ENCODE measurements at places on chromosomes 11 and 22.

GRCh38 chr22:18985780-18986179 lies 49.7 kb upstream of the PRODH start:
- DNase-seq: no peak

- DNase-seq: no peak
Measured at GRCh38 chr11:69791276-69792180, 16.4 kb upstream of the FGF4 start.

- DNase-seq: no peak
Measured at GRCh38 chr11:72220696-72221363, 3.7 kb upstream of the INPPL1 start.

GRCh38 chr11:38594895-38595294 lies 1996.9 kb upstream of the RAG2 start:
- no peak for DNase-seq

DNA sequence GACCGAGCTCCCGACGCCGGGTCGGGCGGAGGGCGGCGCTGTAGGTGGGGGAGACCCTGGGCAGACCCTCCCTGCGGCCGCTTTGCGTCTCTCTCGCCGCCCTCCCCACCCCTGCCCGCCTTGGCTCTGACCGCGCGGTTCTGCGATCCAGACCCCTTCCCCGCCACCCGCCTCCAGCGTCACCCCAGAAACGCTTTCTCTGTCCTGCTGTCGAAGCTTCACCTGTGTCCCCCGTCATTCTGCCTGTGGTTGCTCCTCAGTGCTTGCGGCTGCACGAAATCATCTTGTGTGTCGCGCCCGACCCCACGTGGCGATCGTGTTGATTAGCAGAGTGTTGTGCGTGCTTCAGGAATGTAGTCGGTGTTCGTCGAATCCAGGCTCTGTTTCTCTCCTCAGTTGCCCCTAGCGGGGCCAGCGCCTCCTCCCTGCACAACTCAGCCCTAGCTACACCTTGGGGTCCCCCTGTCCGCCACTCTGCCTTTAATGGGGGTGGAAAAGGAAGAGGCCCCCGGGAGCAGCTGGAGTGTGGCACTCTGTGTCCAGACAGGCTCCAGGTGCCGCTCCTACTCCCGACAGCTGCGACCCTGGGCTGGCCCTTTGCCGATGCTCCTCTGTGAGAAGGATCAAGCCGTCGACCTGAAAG lies 851 bp downstream of the PTDSS2 start:
- DNase-seq: peak; percentile 42

GRCh38 chr11:62919898-62920640 lies 1.1 kb downstream of the CHRM1 start:
- DNase-seq: no peak

GRCh38 chr11:96159968-96160367 lies 183.0 kb downstream of the MAML2 start:
- no peak for DNase-seq

DNA sequence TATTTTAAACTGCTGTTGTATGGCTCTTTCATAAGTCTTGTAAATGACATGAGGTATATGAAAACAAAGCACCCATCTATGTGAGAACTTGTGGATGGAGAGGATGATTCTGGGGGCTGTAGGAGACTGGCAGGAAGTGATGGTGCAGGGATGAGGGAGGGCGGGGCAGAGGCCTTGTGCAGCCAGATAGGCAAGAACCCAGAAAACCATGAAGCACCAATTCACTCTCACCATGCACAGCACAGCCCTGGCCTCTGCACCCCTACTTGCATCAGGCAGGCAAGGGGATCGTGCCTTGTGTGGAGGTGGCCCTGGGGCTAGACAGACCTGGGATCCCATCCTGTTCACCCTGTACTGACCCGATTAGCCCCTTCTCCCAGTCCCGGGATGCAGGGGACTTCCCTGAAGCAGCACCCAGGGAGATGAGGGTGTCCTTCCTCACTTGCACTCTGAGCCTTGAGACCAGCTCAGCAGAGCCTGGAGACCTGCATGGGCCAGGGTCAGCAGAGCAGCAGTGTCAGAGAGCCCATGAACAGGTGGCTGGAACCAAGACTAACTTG lies 85.5 kb downstream of the MORC2 start:
- no peak for DNase-seq

DNA sequence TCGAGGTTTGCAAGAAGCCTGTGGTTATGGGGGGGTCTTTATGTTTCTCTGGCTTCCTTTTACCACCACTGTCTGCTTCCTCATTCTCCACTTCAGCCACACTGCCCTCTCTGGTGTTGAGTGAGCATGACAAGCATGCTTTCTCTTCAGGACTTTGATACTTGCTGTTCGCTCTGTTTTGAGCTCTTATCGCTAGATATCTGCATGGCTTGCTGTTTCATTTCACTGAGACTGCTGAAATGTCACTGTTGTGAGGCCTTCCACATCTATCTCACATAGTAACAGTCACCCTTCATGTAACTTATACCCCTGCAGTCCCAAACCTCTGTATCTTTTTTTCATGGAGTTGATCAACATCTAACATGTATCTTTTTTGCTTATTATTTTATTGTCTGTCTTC lies 59.8 kb downstream of the TMEM135 start:
- DNase-seq: peak; percentile 9

GRCh38 chr22:35657571-35658312 lies 9.5 kb downstream of the APOL6 start:
- DNase-seq: no peak

DNA sequence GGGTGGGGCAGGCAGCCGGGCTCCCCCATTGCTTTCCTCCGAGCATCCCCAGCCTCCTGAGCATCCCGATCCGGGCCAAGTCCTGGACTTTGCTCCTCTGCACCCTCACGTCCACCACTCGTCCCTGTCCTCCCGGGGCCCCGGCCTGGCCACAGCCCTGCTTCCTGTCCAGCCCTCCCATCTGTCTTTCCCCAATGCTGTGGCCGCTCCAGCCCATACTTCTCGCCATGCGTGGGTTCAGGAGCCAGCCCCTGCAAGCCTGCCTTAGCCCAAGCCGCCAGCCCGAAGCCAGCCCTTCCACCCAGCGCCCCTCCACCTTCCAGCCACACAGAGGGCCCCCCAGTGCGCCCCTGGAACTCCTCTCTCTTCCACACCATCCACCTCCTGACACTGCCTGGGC lies 23.8 kb downstream of the MRPL23 start:
- DNase-seq: no peak

- peak; percentile 19 for DNase-seq
Measured at GRCh38 chr22:44723801-44724200, 21.8 kb downstream of the PRR5 start.

- no peak for DNase-seq
Measured at GRCh38 chr11:71979602-71980001, 19.1 kb upstream of the IL18BP start.

DNA sequence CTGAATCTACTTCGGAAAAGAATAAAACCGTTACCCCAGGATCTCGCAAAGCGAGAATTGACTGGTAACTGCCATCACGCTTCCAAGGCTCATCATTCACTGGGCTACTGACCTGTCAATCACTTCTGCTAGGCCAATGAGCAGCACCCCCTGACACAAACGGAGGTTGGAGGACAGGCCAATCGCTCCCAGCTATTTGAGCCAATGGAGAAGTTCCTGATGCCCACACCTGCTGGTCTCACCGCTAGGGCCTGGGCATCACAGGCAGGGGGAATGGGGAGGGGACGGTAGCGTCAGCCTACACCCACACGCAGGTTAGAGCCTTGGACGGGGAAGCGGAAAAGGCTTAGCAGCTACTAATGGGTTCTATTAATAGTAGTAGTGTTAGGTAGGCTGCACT lies 56.7 kb upstream of the CHST1 start:
- DNase-seq: no peak

- DNase-seq: no peak
Measured at GRCh38 chr11:79160791-79161403, 279.9 kb downstream of the TENM4 start.

GRCh38 chr22:17157714-17158113 lies 1.4 kb downstream of the HDHD5 start:
- no peak for DNase-seq

GRCh38 chr22:38704654-38705234 lies 1.0 kb upstream of the GTPBP1 start:
- DNase-seq: peak; percentile 13

- no peak for DNase-seq
Measured at GRCh38 chr11:119622454-119623143, 106.4 kb downstream of the NECTIN1 start.

DNA sequence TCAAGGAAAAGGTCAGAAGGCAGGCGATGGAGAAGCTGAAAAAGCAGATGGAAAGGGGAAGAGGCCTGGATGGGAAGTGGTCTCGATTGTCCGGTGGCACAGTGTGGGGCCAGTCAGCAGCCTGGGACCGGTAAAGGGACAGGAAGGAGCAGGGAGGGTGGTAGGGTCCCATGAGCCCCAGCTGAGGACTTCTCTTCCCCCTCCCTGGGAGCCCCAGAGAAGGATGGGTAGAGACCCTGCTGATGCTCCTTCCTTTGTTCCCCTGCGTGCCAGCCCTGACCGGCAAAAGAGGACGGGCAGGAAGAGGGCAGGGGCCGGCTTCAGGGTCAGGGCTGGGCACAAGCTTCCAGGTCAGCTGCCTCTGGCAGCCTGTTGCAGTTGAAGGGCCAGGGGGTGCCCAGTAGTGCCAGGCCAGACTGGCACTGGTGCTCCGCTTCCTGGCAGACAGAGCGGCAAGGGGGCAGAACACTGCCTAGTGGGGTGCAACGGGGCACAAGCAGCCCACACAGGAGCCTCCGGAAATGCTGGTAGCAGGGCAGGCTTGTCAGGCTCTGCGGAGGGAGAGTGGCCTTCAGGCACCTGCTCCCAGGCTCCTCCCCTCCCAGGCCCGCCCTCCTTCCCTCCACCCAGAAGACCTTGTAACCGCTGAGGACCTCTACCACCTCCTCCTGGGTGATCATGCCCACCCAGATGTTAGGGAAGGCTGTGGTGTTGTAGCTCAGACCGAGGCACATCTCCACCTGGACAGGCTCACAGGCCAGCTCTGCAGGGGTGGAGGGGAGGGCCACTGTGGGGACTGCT lies 739 bp upstream of the C1QTNF5 start:
- no peak for DNase-seq

DNA sequence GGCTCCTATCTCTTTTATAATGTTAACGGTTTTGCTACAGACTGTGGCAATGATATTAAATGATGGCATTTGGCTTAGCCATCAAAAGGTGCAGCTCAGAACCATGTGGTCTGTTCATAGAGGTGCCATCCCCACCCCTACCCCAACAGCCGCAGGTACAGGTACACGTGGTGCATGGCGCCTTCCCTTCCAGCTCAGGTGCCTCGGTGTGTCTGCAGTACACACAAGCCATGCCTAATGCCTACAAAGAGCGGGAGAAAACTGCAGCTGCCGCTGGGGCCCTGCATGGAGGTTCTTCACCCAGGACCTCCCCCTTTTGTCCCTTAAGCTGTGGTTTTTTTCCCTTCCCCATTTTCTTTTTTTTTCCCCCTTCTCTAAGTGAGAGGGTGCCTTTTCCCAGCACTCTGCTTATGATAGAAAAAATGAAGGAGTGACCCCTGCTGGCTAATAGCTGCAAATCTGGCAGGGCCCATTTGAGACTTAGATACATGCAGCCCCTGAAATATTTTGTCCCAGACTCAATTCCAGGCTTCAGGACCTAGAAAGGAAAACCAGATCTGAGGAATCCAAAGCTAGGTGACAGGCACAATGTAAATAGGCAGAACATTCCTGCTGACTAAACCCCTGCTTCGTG lies 6.5 kb downstream of the OR52M1 start:
- peak; percentile 19 for DNase-seq

- DNase-seq: no peak
Measured at GRCh38 chr11:73259406-73260126, 12.6 kb upstream of the P2RY6 start.

DNA sequence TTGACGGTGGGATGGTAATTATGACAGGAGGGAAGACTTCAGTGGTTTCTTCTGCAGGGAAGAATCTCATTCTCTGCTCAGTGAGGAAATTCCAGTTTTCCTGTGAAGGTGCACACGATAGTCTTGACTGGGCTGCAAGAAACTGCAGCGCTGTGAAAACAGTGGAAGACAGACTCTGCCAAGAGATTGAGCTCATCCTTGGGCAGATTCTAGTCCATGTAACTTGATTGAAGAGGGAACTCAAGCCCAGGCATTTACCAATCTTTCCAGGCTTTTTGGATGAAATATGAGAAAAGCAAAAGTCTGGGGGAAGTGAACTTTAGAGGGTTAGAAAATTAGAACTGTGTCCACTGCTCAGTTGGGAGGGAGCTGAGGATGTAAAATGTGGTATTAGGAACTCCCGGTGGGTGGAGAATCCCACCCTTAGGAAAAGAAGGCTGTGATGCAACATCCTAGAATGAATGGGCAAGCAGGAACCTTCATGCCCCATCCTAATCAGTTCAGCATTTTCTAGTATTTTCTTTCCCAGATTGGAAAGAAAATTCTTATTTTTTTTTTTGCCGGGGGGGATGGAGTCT lies 212.6 kb downstream of the DBX1 start:
- DNase-seq: no peak

DNA sequence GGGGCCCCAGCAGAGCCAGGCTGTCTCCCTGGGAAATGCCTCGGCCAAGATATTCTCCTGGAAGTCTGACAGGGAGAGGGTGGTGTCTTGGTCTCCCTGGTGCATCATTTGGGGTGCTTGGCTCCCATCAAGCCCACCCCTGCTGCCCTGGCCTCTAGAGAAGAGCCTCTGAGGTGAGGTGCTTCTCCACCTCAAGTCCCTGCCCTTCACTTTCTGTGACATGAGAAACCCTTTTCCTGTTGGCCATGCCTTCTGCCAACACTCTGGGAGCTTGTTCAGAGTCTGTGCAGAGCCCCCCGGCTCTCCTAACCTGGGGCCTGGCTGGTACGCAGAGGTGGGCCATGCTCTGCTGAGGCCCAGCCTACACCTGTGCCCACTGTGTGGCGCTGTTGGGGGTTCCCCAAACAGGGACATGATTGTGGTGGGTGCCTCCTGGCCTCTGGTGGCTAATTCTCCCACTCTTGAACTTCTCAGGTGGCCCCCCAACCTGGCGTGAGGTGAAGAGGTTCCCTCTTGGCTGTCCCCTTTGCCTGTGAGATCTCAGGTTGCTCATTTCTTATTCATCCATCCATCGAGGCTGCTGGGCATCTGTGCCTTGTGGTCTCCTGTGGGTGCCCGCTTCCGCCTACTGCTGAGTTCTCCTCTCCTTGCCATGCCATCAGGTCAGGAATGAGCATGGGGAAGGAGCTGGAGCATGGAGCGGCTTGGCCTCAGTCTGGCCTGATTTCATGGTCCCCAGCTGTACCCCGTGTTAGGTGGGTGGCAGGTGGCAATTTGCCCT lies 19.2 kb upstream of the DGCR8 start:
- no peak for DNase-seq

- DNase-seq: peak; percentile 70
Measured at GRCh38 chr11:57417056-57417455, 9.9 kb downstream of the SLC43A3 start.

- no peak for DNase-seq
Measured at GRCh38 chr11:83540728-83541127, 254.6 kb upstream of the CCDC90B start.

GRCh38 chr22:17897858-17898257 lies 123.6 kb upstream of the BID start:
- no peak for DNase-seq

DNA sequence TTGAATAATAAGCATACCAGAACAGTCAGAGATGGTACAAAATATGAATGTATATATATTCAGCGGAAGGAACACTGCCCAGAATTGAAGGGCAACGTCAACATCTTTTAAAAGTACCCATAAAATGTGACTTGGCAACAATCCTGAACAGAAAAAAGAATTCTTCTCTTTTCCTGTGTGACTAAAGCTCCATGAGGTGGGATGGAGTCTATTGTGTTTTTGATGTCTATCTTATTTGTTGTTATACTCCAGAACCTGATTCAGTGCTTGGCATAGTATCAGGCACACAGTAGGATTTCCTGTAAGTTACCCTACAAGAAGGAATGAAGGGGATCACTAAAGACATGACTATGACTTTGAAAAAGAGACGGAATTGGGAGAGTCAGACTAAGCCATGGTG lies 10.3 kb downstream of the LDLRAD3 start:
- DNase-seq: no peak
